ENCODE measurements at places on chromosomes 7 and 10.

DNA sequence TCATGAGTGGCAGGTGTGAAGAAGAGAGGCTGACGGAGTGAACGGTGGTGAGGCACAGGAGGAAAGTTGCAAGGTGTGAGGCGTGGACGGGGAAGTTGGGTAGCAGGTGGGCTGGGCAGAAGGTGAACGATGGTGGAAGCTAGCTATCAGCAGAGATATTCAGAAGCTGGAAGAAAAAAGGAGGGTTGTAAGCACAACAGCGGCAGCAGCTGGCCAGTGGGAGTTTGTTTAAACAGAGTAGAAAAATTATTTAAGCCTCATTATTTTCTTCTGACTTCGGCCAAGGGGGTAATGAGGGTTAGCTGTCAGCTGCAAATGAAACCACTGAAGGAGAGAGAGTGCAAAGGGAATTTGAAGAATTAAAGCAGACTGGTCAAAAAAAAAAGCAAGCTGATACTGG is 62.1 kb upstream of the PRKAR2B start:
- DNase-seq: no peak

- DNase-seq: no peak
These were observed 343.9 kb upstream of the LRGUK start for GRCh38 chr7:133783276-133783675.

DNA sequence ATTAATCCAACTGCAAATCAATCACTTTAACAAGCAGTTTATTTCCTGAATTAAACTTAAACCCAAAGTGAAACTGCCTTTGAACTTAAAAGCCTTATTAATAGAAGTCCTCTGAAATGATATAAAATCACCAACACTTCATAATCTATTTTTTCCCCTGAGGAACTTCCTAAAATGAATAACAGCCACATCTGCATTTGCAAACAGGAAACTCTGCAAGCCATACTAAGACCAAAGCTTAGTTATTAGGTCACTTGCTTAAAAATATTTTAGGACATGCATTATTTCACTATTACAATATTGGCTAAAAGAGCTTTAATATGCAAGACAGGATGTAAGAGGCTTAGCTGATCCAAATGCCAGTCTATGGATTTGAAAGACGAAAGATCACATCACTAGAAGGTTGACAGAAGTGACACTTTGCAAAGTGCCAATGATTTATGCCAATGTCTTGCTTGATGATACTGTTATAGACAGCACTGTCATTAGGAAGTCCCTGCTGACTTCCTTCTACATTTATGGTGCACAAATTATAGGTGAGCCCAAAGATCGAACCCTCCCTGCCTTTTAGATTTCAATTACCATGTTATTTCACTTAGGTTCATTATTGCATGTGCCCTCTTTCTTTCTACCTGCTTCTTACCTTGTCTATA is 99.9 kb upstream of the SKAP2 start:
- no peak for DNase-seq

DNA sequence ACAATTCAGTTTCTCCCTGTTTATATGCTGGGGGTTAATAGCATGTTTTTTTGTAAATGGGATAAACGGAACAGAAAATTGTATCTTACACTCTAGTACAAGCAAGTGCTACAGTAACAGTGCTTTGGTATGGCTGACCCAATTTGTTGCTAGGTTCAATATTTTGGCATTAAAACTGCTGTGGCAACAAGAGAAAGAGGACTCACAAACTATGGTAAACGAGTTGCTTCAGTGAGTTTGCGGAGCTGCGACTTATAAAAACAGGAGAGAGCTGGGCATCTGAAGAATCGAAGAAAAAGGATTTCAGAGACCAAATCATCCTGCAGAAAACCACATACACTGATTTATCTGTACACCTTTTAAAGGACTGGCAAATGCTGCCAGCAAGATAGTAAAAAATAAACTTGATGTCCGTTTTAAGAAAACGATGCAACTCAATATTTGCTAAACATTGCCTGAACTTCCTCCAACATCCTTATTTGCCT is 2.2 kb downstream of the GLUD1 start:
- DNase-seq: peak; percentile 55

DNA sequence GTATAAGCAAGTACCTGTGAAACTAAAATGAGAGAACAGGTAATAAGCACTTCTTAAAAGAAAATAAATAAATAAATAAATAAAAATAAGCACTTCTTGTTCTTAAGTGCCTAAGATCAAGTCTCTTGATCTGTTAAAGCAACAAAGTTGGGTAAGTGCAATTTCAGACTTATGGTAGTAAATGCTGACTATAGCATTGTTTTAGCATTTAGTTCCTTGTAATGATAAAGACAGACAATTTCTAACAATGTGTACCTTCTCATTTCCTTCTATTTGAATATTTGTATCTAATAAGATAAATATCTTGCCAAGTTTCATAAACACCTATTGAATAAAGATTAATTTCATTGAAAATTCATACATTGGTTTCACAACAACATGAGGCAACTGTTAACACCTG is 87.4 kb downstream of the GALNT11 start:
- no peak for DNase-seq

DNA sequence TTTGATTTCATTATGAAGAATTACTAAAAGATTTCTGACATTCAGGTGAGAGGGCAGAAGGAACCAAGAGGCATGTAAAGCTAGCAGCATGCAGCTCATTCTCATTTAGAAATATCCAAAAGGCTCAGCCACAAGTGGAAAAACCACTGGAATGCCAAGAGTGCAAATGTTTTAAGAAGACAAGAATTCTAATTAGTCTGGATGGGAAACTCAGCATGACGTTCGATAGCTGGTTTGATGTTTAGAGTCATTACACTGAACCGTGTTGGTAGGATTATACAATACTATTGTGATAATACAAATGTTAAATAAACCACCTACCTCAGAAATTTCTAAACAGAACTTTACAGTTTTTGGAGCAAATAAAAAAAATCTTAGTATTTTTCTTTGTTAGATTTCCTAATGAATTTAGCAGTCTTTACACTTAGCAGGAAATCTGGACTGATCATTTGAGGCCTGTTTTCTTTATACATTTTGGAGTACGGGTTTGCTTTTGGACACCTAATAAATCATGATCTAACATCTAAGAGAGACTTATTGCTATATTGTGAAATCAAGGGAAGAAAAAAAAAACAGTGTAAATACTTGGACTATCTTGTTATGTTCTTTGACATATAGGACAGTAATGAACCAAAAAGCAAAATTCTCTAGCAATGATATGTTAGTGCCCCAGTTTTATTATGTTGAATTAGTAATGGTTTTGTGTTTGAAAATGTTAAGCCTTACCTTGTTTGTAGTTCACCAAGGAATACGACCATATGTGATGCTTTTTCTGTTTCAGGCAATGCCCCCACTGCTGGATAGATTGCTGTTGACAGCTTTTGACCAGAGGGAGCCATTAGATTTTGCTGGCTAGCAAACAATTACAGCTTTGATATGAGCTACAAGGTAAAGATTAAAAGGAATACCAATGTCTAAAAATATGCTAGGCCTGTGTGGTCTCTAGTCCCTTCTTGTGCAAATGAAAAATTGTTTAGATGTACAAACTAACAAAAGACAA is 354.1 kb upstream of the SEMA3A start:
- no peak for DNase-seq

- no peak for DNase-seq
These were observed 8.7 kb downstream of the RASGEF1A start for GRCh38 chr10:43258211-43258561.

DNA sequence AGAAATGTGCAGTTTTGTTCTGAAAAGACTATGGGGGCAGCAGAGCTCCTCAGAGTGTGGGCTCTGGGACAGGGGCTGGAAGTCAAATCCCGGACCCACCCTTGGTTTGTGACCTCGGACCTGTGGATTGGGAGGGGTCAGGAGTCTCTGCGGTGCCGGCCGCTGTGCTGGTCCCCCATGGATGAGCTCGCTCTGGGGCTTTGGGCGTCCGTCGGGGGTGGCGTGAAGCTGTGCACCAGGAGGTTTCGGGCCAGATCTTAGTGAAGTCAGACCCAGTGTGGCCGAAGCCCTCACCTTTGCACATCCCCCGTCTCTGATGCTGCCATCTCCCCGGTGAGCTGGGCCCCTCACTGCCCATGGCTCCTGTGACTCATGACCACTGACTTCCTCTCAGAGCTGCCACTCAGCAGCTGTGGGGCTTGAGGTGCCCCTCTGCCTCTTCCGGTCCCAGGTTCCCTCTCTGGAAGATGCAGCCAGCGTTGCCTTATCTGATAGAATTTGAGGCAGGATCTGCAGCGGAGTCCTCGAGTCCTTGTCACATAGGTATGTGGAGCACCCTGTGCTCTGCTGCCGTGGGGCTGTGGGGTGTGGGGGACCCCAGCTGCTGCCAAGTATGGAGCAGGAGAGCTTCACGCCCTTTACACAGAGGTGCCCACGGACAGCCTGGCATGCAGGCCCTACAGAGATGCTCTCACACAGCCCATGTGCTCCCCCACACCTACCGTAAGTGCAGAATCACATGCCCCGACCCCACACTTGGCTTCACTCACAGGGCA is 11.4 kb upstream of the SCART1 start:
- peak; percentile 40 for DNase-seq

GRCh38 chr10:47396311-47396717 is 12.2 kb upstream of the ZNF488 start:
- DNase-seq: no peak

- DNase-seq: peak; percentile 3
These were observed 129.2 kb downstream of the SRI start for GRCh38 chr7:88090671-88091070.

- DNase-seq: no peak
These were observed 26.9 kb downstream of the CCDC3 start for GRCh38 chr10:12974491-12975199.

GRCh38 chr10:115963848-115964247 is 309.2 kb downstream of the GFRA1 start:
- no peak for DNase-seq

GRCh38 chr10:122713091-122713885 is 13.6 kb upstream of the C10orf120 start:
- DNase-seq: no peak

GRCh38 chr7:131717181-131717580 is 160.8 kb upstream of the PODXL start:
- DNase-seq: no peak

- DNase-seq: no peak
These were observed 8.3 kb upstream of the EBF3 start for GRCh38 chr10:129972145-129972965.

DNA sequence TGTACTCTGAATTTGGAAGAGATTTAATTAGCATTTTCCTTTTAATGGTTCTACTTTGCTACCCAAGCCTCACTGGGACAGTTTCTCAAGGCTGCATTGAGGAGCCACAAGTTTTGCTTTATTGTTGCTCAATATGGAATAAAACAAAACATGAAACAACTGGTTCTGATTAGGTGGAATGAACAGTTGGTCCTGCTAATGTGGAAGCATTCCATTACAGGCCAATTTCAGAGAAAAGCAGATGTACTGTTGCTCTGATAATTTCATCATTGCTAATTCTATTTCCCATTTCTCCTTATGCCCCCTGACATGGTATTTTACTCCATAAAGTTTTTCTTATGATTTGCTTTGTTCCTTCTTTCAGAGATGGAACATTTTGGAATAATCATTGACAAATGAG is 66.0 kb upstream of the PAPSS2 start:
- DNase-seq: no peak

- DNase-seq: no peak
These were observed 6.1 kb upstream of the PLEKHS1 start for GRCh38 chr10:113745374-113745773.

GRCh38 chr7:17371671-17372524 is 73.4 kb downstream of the AHR start:
- DNase-seq: no peak

GRCh38 chr7:64651632-64652165 is 14.2 kb upstream of the ZNF107 start:
- no peak for DNase-seq

GRCh38 chr7:31935124-31936054 is 134.8 kb downstream of the PDE1C start:
- no peak for DNase-seq

DNA sequence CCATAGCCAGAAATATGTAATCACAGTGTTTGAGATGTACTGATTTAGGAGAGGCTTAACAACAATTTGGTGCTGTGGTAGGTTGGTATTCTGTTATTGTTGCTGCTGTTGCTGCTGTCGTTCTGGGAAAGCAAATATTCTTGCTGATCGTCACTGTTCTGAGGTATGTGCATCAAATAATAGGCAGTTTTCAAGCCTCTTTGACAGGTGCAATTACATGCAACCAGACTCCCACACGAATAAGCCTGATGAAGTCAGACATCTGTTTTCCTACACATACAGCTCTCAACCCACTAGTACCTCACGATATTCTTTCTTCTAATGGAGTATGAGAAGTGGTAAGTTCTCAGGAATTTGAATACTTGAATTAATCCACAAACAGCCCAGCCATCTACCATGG is 46.7 kb upstream of the NRG3 start:
- no peak for DNase-seq

- DNase-seq: no peak
These were observed 21.7 kb upstream of the STRIP2 start for GRCh38 chr7:129412501-129412900.

- DNase-seq: no peak
These were observed 174.2 kb upstream of the STEAP4 start for GRCh38 chr7:88480896-88481295.

GRCh38 chr7:30659312-30659711 is 22.9 kb downstream of the CRHR2 start:
- DNase-seq: no peak

GRCh38 chr7:15737601-15738000 is 51.1 kb upstream of the MEOX2 start:
- DNase-seq: no peak

- DNase-seq: no peak
These were observed 3.9 kb upstream of the GPER1 start for GRCh38 chr7:1083729-1084657.

- DNase-seq: no peak
These were observed 370.8 kb downstream of the EXOC4 start for GRCh38 chr7:133623721-133624120.

DNA sequence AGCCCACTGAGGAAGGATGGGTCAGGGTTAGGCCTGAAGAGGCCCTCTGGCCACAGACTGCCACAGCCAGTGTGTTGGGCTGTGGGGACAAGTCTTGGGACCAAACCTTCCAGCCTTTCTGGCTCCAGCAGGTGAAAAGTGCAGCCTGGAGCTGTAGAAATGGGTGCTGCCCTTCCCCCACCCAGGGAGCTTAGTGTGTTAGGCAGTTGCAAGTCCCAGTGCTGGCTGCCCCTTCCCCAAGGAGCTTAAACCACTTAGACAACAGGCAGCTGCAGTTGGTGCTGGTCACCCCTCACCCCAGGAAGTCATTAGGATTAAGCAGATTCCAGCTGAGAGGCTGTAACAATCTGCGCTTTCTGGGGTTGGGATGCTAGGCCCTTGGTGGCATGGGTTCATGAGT is 563.3 kb downstream of the NRG3 start:
- no peak for DNase-seq

DNA sequence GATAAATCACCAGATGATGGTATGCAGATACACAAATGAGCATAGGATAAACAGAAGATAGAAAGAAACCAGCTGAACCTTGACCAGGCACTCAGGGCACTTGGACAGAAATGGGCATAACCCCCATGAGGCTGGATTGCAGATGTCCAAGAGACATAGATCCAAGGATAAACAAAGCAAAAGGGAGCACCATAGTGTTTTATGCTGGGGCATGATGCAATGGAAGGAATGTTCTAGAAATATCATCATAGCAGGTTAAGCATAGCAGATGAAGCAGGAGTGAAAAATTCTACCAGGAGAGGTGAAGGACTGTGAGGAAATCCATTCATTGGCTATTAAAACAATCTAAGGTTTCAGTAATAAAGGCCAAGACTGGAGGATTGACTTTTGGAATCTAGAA is 70.5 kb upstream of the TES start:
- DNase-seq: no peak

GRCh38 chr10:70738006-70738760 is 47.0 kb downstream of the TBATA start:
- no peak for DNase-seq
